ENCODE measurements at places on chromosomes 13 and 19.

DNA sequence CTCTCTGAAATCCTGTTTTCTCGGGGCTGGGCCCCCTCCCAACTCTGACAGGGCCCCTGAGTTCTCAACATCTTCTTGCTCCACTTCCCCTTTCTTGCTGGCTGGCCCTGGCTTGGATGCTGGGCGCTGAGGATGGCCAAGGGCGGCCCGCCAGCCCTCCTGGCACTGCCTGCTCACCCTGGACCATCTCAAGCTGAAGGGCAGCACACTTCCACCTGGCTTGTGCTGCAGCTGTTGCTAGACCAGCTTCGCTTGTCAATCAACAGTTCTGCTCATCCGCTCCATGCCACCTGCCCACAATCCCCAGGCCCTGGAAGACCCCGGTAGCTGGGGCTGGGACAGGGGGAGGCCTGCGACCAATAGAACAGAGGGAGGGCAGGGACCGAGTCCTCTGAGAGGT, 6.9 kb upstream of the GMIP start:
- DNase-seq = no peak

GRCh38 chr13:33548069-33548468, 262.5 kb upstream of the STARD13 start:
- no peak for DNase-seq

GRCh38 chr19:7600721-7601120, 5.1 kb downstream of the CAMSAP3 start:
- no peak for DNase-seq

DNA sequence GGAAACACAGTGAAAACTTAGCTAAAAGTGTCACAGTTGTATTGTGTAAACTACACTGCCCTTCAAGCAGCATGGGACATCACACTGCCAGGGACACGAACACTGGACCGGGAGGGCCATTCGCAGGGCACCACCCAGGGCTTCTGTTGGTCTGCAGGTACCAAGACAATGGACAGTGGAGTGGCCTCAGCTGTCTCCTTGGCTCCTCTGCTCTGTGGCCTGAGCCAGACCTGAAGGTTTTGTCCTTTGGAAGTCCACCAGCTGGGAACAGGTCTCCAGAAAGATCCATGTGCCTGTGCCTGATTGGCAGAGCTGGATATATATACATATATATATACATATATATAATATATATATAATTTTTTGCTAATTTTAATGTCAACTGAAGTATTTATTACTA, 149.8 kb downstream of the ZNF536 start:
- no peak for DNase-seq

DNA sequence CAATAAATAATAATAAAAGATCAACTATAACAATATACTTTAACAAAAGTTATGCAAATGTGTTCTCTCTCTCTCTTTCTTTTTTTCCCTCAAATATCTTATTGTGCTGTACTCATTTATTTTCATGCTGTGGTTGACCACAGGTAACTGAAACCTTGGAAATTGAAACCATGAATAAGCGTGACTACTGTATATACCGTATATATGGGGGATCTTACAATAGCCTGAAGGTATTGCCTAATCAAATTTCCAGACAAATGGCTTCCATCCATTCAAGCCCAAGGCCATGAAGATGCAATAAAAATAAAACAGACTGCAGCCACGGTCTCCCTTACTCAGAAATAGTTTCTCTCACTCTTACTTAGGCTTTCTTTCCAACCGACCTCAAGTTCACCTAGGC, 98.3 kb downstream of the SLITRK6 start:
- no peak for DNase-seq

GRCh38 chr13:29175250-29175873, 355.2 kb downstream of the MTUS2 start:
- DNase-seq = no peak

DNA sequence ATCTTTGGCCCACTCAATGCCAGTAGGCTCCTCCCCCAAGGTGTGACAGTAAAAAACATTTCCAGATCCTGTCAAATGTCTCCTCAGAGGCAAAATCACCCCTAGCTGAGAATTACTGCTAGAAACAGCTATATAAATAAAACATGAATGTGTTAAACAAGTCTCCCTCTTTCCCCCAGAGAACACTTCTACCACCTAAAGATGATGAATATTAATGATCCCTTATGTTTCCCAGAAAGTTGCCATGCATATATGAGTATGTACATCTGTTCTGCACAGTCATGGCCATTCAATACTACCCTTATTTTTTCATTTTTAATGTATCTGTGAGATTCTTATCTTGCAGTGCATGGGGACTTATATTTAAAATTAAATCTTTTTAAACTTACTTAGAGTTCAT, 230.0 kb downstream of the SHISA2 start:
- no peak for DNase-seq

DNA sequence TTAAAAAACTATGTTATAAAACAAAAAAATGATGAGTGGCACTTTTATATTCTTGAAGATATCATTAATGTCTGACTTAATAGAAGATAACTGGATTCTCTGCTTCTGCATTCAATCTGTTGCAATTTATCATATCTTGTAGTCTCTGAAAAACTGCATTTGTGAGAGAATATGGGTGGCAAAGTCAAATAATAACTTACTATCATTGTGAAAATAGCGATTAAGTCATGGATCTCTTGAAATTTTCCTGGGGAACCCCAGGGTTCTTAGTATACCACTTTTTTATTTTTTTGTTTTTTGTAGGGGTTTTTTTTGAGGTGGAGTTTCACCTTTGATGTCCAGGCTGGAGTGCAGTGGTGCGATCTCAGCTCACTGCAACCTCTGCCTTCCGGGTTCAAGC, 127.1 kb downstream of the STOML3 start:
- no peak for DNase-seq

GRCh38 chr19:38384209-38385027, 3.4 kb downstream of the GGN start:
- peak; percentile 74 for DNase-seq

- DNase-seq = no peak
Observed at GRCh38 chr13:41291246-41291645, 19.8 kb upstream of the NAA16 start.

- peak; percentile 17 for DNase-seq
Observed at GRCh38 chr13:20121159-20121525, 39.7 kb downstream of the GJA3 start.

- DNase-seq = no peak
Observed at GRCh38 chr13:69280399-69280798, 827.2 kb upstream of the ATXN8OS start.

GRCh38 chr13:35057858-35058257, 115.8 kb downstream of the NBEA start:
- DNase-seq = no peak

DNA sequence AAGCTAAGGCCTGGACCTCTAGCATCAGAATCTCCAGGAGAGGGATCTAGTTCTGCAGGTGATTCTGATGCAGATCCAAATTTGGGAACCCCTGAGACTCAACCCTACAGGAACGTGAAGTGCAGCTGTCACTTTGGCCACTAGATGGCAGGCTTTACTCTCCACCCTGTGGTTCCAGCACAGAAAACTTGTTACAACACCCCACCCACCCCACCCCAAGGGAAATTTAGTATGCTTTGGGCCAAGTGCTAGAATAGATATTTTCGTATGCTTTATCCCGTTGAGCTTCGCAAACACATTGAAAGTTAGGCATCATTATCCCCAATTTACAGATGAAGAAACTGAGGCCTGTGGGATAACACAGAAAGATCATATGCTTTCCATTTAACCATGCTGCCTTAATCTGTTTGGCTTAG, 232.0 kb downstream of the B3GLCT start:
- peak; percentile 60 for DNase-seq

DNA sequence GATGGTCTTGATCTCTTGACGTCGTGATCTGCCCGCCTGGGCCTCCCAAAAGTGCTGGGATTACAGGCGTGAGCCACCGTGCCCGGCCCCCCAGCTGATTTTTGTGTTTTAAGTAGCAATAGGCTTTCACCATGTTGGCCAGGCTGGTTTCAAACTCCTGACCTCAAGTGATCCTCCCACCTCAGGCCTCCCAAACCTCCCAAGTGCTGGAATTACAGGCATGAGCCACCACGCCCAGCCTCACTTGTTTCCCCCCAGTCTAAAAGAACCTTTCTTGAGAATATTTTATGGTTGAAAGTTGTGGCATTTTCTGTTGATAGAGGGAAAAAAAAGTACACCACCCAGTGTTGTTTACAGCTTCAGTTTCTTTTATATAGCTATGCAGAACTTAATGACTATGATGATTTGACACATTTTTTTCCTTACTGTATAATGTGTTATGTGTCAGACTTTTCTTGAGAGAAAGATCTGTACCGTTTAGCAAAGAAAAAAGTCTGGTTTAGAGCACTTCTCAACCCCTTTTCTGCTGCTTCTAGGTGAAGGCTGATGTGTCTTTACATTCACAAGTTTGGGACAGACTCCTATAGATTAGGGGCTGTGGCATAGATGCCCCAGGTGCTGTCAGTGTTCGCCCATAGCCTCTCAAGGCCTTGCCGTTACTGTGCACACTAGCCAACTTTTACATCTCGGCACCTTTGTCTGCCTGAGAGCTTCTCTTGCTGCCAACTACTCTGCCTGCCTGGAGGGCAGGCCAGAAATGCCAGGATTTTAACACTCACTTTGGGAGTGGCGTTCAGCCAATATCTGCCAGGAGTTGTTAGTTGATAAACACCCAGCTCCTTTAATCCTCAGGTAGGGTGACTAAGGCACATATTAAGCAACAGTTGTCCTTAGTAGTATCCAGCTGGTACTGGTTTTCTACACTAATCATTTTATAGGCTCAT, 33.0 kb downstream of the KCTD4 start:
- no peak for DNase-seq

DNA sequence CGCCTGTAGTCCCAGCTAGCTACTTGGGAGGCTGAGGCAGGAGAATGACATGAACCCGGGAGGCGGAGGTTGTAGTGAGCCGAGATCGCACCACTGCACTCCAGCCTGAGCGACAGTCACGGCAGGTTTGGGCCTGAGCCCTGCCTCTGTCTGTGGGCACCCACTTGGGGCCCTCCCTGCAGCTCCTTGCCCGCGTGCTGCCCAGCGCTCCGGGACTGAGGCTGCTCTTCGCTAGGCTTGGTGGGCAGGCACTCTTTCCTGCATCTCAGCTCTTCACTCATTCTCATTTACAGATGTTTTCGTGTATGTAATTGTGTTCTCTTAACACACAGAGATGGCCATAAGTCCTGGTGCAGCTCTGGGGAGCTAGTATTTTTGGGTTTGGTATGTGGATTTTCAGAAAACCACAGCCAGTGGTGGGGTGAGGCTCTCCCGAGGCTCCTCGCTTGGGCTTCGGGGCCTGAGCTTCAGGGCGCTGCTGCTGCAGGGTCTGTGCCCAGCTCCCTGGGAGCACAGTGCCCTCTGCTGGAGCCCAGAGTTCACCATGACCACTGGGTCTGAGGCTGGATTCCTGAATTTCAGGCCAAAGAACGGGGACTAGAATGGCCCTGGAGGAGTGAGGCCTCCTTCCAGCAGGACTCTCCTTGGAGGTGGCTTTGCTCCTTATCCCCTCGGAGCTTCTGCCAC, 15.2 kb downstream of the UPF1 start:
- peak; percentile 74 for DNase-seq
